ENCODE measurements at places on chromosomes 12 and 14.

DNA sequence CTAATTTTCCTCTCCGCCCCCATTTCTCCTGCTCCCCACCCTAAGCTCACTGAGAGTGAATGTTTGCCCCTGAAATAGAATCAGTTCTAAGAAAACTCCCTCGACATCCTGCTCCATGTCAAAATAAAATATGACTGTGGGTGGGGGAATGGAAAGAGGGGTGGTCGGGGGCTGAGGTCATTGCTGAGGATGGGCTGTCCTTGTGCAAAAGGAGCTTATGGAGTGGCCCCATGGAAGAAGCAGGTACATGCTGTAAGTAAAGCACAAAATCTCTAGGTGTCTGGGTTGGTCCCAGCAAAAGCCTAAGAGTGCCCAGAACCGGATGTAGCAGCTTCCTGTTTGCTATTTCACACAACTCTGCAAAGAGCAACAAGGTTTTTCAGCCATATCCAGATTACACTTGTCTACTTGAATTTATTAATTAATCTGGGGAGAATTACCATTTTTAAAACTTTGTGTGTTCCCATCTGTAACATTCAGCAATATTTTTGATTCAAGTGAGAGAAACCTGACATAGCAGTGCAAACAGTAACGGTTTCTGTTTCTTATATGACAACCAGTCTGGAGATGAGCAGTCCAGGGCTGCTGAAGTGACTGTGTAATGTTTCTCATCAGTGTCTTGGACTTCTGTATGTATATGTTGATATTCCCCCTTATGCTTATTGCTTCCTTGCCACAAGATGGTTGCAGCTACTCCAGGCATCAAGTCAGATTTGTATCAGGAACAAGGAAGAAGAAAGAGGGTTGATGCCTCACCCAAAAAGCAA is 40.4 kb upstream of the GZMB start:
- DNase-seq, result no peak

DNA sequence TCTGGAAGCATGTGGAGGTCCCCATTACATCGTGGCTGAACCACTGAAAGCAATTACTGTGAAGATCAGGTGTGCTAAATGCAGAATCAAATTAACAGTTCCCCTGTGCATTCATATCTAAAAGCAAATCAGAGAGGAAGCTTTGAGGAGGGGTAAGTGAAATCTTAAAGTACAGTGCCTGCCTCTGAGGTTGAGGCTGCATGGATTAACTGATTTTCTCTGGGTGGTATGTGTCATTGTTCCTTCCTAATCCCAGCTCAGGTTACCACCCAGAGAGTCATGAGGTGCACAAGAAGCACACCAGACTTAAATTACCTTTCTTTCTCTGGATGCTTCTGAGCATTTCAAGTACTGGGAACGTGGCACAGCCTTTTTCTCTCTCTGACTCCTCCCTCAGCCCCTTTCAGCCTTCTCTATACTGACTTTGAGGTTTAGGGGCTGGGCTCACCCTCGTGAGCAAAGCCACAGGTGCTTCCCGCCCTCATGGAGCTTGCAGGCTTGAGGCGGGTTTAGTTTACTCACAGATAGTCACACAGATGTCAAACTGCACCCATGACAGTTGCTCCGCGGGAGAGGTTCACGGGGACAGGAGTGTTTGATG is 237.6 kb upstream of the CRY1 start:
- no peak for DNase-seq

- DNase-seq, result no peak
Observed at GRCh38 chr14:102726191-102726949, 50.9 kb upstream of the TRAF3 start.

- DNase-seq, result no peak
Observed at GRCh38 chr14:76997257-76997970, 31.1 kb downstream of the IRF2BPL start.

DNA sequence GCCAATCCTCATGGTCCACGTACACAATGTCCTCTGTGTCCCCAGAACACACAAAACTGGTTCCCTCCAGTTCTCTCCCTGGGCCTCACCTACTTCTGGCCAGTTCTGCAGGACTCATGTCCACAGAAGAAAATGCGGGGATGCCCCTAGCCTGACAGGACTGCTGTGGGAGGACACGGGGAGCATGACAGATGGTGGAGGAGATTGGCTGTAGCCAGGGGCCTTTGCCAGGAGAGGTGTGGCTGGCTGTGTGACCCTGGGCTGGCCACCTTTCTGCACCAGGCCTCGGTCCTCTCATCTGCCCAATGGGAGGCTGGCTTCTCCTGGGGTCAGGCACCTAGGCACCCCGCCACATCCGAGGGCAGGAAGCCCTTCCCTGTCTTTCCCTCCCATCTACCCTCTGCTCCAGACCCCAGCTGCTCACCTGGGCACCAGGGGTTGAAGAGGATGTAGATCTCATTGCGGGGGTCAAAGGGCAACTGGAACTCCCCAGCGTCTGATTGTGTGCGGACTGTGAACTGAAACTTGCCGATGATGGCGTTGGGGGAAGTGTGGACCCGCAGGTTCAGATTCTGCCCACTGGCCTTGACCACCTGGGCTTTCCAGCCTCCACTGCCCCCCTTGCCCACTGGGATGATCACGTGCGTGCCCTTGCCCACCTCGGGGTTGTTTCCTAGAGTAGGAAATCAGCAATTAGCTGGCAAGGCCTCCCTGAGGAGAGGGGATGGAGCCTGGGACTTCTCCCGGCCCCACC is 2.8 kb downstream of the TGM1 start:
- no peak for DNase-seq

GRCh38 chr12:124422570-124423523 is 128.0 kb downstream of the RFLNA start:
- DNase-seq, result no peak

DNA sequence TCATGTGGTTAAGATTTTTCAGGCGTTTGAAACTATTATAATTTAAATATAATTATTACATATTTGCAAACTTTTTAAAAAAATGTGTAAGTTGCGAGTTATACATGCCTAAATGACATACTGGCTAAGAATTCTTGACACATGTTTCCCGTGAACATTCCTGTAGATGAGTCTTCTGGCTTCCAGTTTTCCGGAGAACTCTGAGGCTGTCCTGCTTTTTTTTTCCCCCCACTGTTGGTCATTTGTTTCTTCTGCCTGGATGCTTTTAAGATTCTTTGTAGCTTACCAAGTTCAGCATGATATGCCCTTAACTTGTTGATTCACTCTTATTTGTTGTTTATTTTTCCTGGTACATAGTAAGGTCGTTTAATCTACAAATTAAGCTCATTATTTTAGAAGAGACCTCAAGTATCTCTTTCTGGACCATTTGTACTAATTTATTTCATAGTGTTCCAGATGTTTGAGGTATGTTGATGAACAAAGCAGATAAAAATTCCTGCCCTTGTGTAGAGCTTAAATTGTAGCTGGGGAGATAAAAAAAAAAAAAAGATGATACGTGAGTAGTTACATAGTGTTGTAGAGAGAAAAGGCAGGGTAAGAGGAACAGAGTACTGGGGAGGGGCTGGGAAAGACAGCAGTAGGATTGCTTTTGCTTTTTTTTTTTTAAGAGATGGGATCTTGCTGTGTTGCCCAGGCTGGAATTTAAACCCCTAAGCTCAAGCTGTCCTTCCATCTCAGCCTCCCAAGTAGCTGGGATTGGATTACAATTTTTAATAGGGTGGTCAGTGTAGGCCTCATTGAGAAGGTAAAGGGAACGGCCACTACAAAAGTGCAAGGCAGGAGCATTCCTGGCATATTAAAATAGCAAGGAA is 32.8 kb downstream of the ARHGAP5 start:
- DNase-seq, result no peak

- DNase-seq, result no peak
Observed at GRCh38 chr12:28167981-28168485, 22.2 kb upstream of the CCDC91 start.

- DNase-seq, result no peak
Observed at GRCh38 chr14:57835766-57836165, 30.1 kb downstream of the SLC35F4 start.

DNA sequence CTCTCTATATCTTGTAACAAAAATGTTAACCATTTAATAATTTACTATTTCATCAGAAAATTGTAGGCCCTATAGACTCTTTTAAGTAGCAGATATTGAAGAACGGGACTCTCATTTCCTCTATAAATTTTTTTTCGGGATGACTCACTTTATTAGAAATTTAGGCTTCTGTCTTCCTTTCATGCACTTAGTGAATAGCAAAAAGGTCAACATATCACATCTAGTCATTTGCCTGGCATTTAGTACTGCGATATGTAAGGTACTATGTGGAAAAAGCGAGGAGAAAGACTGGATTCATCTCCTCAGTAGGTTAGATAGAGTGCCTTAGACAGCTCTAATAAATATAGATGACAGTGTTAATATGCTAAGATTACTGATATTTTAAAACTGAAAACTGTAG is 166.3 kb upstream of the PTPRQ start:
- no peak for DNase-seq

GRCh38 chr14:79421811-79422210 is 789.5 kb downstream of the DIO2 start:
- no peak for DNase-seq

GRCh38 chr12:27975222-27976136 is 2.9 kb upstream of the PTHLH start:
- DNase-seq, result no peak

GRCh38 chr14:69263771-69264170 is 3.8 kb downstream of the GALNT16 start:
- DNase-seq, result no peak

- DNase-seq, result no peak
Observed at GRCh38 chr14:75715926-75716780, 55.1 kb downstream of the TTLL5 start.

DNA sequence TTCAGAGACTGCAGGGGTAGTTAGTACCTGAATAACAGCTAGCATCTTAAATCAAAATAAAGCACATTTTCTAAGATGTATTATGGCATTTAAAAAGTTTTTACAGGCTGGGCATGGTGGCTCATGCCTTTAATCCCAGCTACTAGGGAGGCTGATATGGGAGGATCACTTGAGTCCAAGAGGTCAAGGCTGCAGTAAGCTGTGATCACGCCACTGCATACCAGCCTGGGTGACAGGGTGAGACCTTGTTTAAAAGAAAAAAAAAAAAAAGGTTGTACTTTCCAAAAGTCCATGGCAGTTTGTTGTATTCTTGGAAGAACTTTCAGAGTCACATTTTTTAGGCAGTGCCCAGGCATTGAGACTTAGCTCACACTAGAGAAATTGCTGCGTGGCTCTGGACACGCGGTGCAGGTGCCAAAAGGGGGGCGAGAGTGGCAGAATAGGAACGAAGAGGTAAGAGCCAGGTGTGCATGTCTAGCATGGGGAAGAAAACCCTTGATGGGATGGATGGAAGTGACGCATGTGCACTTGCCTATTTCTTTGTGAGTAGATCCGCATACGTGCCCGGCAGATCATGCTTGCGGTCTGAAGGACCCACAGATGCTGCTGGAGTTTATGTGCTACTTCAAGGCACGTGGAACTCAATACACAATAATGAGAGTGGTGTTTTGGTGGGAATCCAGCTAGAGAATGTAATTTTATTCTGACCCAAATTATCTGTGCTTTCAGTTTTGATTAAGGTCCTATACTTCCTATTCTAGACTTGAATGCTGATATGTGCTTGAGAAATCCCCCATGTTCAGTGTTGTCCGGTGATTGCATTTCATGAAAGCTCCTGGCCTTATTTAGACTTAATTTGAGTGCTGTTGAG is 11.9 kb downstream of the ANKRD13A start:
- no peak for DNase-seq

GRCh38 chr12:119294211-119294610 is 40.3 kb upstream of the CCDC60 start:
- DNase-seq, result no peak

- DNase-seq, result no peak
Observed at GRCh38 chr14:80264702-80265101, 53.4 kb upstream of the DIO2 start.

DNA sequence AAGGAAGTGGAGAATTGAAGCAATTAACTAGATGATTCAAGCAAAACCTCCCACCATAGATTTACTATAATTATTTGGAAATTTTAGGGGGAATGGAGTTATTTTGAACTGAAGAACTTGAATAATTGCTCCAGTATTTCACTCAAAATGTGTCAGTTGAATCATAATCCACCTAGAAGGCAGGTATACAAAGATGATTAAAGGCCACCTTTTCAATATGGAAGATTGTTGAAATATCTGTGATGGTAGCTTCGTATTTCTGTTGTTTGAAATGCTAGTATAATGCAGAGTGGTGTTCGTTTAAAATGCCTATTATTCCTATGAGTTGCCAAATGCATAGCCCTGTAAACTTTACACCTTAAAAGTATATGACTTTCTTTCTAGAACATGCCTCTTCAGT is 3.1 kb downstream of the HMGA2 start:
- no peak for DNase-seq

GRCh38 chr14:96057738-96058137 is 18.6 kb downstream of the C14orf132 start:
- DNase-seq, result no peak

- peak; percentile 84 for DNase-seq
Observed at GRCh38 chr12:12612358-12612757, 682 bp downstream of the CREBL2 start.

DNA sequence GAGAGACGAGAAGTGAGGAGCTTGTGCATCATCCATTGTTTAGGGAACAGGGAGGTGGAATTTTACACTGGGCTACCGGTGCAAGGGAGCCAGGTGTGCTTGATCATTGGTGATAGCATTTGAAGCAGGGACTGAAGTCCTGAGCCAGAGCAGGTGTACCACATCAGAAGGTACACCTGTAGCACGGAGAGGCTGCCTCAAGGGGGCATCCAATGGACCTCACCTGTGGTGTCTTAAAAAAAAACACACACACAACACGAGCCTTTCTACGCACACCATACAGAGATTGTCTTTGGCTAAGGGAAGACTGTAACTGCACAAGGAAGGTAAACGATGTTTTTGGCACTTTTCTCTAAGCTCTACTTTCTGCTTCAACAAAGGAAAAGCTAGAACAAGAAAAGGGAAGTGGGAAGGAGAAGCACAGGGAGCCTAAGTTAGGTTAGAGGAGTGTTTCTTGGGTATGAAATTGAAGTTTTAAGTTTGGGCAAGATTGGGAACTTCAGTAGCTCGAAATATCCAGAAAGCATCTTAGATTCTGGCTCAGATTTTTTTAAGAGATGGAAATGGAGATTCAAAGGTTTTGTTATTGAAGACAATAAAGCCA is 334.3 kb upstream of the FBXO33 start:
- no peak for DNase-seq

- no peak for DNase-seq
Observed at GRCh38 chr12:133081159-133081780, 547 bp downstream of the ZNF140 start.

DNA sequence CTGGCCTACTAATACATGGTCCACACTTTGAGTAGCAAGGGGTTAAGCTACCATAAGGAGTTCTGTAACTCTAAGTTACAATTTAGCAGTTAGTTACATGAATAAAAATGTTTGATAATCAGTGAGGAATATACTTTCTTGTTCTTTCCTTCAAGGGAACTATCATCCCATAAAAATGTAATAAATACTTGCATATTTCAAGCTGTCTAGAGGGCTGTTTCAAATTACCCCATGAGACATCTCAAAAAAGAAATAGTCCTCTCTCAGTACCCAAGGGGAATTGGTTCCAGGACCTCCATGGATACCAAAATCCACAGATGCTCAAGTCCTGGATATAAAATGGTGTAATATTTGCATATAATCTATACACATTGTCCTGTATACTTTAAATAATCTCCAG is 48.7 kb upstream of the GNG2 start:
- DNase-seq, result no peak

- peak; percentile 51 for DNase-seq
Observed at GRCh38 chr12:22684140-22685118, 59.5 kb downstream of the ETNK1 start.

All from foreskin melanocyte (primary cell).